ENCODE measurements at places on chromosomes 11 and 22.

- no peak for DNase-seq
Observed at GRCh38 chr22:20459152-20459542, 21.5 kb upstream of the SCARF2 start.

DNA sequence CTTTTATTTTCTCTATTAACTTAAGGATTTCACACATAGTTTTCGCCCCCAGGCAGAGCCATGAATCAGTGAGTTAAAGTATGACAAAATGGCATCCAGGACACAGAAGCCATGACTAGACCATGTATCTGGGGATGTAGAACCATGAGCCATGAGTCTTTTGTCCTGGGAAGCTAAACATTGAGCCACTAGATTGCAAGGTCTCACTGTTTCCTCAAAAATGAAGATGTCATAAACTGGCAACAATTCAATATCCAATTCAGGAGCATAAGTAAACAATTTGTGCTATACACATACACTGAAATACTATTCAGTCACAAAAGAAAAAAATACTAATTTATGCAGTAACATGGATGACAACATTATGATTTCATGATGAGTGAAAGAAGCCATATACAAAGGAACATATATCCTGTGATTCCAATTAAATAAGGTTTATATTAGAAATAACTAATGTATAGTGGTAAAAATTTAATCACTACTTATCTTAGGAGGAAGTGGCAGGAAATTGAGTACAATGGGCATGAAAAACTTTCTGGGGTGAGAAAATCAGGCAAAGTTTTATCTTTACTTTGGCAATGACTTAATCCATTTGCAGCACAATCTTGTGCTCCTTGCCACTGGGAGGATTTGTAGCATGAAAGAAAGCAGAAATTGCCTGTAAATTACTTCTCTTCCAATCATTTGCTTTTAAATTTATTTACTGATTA, 28.5 kb upstream of the CARD16 start:
- no peak for DNase-seq

GRCh38 chr22:20852503-20852902, 6.1 kb downstream of the PI4KA start:
- DNase-seq, result no peak

- DNase-seq, result no peak
Observed at GRCh38 chr22:36234213-36234612, 5.1 kb downstream of the APOL2 start.

DNA sequence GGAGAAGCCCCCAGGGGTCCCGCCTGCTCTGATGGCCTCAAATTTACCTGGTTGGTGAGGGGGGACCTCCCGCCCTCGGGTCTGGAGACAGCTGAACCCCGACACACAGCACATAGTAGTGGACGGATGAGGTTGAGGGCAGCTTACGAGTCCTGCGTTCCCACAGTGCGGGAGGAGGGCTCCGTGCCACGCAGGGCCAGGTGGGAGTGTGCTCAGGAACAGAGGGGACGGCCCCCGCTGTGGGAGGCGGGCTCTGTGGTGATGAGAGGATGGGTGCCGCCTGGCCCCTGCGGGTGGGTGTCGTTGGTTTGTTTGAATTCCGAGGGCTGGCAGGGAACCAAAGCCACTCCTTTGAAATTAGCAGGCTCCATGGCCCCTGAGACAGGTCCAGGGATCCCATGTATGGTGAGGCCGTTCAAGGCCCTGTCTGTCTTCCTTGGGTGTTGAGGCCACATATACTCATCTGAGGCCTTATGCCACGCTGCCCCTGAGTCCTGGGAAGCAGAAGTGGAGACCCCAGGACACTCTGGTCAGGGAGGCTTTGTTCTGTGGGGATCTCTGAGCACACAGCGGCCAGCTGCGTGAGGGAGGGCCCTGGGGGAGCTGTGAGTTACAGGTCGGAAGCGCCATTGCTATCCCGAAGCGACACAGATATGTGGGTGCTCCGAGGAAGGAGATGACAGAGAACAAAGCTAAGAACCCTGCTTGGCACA, 21.9 kb downstream of the NADSYN1 start:
- DNase-seq, result no peak

GRCh38 chr11:119092880-119093842, 8.5 kb downstream of the HMBS start:
- DNase-seq, result no peak

GRCh38 chr22:12697441-12697840, 2830.6 kb upstream of the OR11H1 start:
- no peak for DNase-seq

- DNase-seq, result no peak
Observed at GRCh38 chr11:67374571-67375281, 1.3 kb upstream of the CLCF1 start.

DNA sequence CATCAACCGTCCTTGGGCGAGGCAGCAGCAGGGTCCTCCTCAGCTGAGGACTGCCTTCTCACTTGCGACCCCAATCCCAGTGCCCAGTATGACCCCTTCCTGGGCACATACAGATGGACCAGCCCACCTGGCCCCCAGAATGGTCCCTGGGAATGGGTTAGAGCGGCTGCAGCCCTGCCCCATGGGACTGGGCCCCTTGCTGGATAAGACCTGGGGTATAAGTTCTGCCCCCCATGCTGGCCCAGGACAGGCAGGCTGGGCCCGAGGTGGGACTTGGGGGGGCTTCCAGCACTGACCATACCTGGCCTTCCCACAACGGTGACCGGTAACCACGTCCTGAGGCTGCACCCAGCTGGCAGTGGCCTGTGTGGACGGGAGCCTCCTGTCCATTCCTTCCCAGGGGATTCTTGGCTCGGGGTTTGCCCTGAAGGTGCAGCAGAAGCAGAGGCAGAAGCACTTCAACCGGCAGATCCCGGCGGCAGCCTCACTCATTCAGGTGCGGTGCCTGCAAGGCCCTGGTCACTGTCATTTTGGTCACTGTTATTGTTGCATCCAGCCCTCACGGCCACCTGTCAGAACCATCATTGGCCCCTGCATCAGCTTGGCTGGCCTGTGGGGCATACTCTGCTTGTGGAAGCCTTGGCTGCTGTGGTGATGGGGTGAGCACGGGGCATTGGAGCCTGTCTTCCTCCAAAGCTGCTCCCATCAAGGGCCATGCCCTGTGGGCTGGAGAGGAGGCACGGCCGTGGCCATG, 114.8 kb downstream of the KCNQ1OT1 start:
- DNase-seq, result no peak

GRCh38 chr11:63937713-63938478, 906 bp upstream of the NAA40 start:
- DNase-seq, result no peak

- DNase-seq, result no peak
Observed at GRCh38 chr11:120112174-120112796, 25.6 kb downstream of the TRIM29 start.

DNA sequence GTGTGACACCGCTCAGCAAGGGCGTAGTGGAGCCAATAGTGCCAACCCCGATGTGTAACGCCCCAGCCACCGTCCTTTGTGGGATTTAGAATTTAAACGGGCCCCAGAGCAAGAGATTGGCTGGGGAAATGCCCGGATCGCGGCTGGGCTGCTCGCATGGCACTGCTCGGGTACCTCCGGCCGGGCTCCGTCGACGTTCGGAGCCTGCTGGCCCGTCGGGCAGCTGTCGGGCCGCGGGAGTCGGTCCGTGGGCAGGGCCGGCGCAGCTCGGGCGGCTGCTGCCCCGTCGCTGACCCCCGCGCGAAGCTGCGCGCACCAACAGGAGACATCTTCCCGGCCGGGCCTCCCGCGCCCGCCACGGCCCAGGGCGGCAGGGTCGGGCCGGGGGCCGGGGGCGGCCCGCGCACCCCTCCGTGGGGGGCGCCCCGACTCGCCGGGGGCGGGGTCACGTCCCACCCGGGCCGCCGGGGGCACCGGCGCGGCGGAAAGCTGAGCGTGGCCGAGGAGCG, 1.3 kb upstream of the KDM2A start:
- DNase-seq, result peak; percentile 20

DNA sequence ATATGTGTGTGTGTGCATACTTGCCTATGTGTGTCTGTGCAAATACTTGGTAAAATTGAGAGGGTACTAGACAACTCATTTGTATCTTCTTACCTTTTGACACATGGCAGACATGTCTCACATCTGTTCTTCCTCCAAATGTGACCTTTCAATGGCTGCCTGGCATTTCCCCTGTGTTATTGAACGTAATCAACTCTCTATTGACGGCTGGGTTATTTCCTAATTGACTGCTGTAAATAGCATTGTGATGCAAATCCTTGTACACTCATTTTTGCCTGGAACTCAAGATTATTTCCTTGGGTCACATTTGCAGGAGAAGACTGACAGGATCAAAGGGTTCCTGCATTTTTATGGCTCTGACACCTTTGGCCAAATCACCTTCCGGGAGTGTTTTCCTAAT, 37.4 kb downstream of the KCNQ1 start:
- DNase-seq, result no peak

DNA sequence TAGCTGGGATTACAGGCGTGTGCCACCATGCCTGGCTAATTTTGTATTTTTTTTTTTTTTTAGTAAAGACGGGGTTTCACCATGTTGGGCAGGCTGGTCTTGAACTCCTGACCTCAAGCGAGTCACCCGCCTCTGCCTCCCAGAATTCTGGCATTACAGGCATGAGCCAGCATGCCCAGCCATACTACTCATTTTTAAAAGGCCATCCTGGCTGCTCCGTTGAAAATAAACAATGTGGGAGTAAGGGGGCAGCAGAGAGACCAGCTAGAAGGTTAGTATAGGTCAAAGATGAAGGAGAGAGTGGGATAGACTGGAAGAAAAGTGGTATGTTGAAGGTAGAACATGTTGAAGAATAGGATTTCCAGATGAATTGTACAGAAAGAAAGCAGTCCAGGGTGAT, 17.6 kb upstream of the LIN7C start:
- DNase-seq, result no peak

GRCh38 chr11:42462558-42463310, 849.1 kb upstream of the API5 start:
- no peak for DNase-seq
